ENCODE measurements at places on chromosomes 12 and 14.

DNA sequence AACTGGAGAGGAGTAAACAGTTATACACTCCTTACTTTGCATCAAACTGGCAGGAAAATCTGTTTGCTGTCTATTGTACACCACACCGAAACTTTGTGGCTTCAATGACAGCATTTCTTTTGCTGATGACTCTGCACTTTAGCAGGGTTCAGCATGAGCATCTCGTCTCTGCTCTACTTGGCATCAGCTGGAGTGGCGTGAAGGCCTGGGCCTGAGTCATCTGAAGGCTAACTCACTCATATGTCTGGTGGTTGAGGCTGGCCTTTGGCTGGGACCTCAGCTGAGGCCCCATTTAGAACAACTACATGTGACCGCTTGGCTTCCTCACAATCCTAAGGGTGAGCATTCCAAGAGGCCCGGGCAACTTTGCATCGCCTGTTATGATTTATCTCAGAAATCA is 28.7 kb upstream of the REP15 start:
- no peak for DNase-seq

GRCh38 chr14:73393375-73393774 is 65.0 kb downstream of the NUMB start:
- no peak for DNase-seq

DNA sequence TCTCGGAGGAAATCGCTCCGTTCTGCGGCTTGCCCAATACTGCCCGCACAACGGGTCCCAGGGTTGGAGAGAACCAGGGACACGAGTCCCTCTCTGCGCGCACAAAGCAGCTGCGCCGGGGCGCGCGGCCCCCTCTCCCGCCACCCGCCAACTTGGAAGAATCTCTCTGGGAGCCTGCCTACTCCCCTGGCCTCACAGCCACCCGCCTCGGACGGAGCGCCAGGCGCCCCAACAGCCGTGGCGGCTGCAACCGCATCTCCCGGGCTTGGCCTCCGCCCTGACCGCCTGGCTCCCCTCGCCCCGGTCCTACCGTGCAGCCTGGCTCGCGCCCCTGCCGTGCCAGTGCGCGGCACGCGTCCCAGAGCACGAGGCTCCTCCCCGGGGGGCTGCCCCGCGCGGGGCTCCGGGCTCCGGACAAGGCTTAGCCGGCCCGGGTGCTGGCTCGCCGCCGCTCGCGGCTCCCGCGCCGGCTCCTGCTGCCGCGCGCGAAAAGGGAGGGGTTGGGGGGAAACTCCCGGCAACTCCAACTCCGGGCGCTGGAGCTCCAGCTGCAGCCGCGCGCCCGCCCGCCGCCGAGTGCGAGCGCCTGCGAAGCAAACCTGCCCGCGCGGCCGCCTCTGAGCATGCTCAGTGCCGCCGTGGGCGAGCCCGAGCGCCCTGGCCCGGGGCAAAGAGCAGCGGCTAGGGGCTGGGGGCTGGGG is at the start of gene STXBP6:
Gene STXBP6 (minus strand): TSS at position 580 of the 701 bp plus-strand sequence. CDS start 75,329 bp downstream, outside the sequence.
- no peak for DNase-seq

- DNase-seq: no peak
Observed at GRCh38 chr12:104249017-104249416, 33.4 kb downstream of the TXNRD1 start.

GRCh38 chr14:73749706-73750530 is 35.7 kb upstream of the PNMA1 start:
- no peak for DNase-seq

- DNase-seq: no peak
Observed at GRCh38 chr12:105954951-105955931, 183.5 kb downstream of the NUAK1 start.

DNA sequence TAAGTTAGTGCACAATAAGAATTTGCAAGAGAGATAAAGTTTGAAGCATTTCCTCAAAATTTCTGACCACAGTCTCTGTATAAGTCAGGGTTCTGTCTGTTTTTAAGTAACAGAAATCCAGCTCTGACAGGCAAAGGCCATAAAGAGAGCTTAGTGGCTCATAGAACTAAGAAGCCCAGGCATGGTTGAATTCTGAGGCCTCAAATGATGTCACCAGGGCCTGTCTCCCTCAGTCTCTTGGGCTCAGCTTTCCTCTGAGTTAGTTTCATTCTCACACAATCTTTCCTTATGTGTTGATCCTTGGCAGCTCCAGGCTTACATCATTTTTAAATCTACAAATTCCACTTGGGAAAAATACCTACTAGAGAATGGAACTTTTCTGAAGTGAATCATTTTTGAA is 173.4 kb upstream of the ATP2B1 start:
- DNase-seq: peak; percentile 10

- DNase-seq: no peak
Observed at GRCh38 chr12:46548605-46549071, 176.1 kb upstream of the SLC38A2 start.

DNA sequence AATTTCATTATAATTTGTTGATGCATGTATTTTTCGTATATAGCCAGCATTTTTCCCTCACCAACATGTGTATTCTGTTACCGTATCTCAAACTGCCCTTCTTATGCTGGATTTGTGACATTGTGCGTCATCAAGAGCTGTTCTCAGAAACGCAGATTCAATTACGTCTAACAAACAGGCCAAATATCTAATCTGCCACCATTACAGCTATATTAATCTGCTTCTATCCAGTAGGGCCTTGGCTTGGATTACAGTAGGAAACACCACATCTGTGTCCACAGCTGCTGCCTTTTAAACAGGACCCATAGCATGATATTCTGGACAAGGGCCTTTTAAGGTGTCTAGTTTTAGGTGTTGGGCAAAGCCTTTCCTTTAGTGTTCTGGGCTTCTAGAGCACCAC is 140.6 kb downstream of the PDE3A start:
- DNase-seq: no peak

DNA sequence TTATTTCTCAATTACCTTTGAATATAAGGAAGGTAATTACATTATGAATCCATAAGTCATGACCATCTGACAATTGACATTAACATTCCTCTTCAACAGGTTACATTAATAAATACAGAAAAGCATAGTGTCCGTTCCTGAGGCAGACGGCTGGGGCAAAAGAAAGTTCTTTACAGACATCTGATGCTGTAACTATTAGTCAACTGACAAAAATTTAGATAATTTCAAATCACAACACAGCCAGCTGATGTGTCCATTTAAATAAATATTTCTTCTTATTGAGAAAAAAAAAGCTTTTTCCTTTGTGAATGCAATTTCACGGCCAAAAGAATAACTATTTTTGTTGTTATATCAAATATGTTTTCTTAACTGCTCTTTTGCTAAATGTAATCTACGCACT is 9.2 kb upstream of the PYROXD1 start:
- no peak for DNase-seq

GRCh38 chr12:124336742-124337520 is 42.0 kb downstream of the RFLNA start:
- no peak for DNase-seq

GRCh38 chr12:22610131-22610530 is 14.8 kb upstream of the ETNK1 start:
- no peak for DNase-seq

- DNase-seq: no peak
Observed at GRCh38 chr14:102923201-102923924, 900 bp downstream of the AMN start.

- no peak for DNase-seq
Observed at GRCh38 chr12:4286228-4286627, 12.7 kb downstream of the CCND2 start.

DNA sequence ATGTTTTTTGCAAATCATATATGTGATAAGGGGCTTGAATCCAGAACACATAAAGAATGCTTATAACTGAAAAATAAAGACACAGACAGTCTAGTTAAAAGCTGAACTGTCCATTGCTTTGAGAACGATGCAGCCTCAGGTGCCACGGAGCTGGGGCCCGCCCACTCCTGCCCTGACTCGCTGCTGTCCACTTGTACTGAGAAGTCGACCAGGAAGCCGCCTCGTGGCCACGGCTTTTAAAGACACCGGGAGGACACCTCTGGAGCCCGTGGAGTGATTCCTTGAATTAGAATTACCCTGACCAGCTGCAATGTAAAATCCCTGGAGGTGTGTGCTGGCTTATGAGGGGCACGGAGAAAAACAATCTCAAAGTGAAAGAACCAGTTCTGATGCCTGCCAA is 23.9 kb upstream of the TEX22 start:
- DNase-seq: no peak

DNA sequence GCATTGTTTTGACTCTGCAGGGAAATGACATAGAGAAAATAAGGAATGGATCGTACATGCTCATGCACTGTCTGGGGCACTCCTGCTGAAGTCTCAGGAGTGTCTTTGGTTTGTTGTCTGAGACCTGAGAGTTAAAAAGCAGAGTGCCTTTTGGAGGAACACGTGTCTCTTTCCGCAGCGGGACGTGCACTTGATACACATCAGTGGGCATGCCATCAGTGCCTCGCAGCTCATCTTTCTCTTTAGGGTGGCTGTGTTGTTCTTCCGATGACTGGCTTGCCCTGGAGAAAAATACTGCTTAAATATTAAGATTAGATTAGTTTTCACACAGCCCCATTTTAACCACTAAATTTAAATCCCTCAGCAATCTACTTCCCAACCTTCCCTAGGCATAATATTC is 835.9 kb downstream of the DIO2 start:
- no peak for DNase-seq

- no peak for DNase-seq
Observed at GRCh38 chr14:54638135-54638446, 71.2 kb downstream of the SAMD4A start.

DNA sequence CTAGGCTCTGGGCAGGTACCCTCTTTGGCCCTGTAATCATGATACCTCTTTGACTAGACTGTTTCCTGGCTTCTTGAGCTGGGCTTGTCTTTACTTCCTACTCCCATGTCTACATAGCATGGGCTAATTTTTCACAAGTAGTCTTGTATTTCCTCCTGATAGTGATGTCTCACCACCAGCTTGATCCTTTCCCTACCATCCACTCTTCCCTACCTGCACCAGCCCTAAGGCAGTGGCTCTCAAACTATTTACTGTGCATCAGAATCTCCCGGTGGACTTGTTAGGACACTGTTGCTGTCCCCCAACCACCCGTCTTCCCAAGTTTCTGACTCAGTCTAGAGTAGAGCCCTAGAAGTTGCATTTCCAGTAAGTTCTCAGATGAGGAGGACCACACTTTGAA is 162.7 kb upstream of the AMIGO2 start:
- DNase-seq: no peak

GRCh38 chr12:123532019-123532418 is 1.5 kb downstream of the RILPL1 start:
- no peak for DNase-seq

DNA sequence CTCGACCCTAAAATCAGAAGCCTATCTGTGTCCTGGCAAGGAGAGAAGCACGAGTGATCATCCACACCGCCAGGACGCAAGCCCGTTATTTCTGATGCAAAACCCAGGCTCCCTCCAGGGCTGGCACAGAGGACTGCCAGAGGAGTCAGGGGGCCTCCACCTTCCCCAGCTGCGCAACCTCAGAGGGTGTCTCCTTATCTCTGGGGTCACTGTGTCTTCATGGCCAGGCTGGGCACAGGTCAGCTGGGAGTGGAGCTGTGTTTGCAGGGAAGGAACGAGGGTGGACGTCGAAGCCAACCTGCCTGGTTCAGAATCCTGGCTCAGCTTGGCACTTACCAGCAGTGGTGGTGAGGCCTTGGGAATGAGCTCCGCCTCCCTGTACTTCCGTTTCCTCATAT is 12.0 kb upstream of the SERPINA3 start:
- no peak for DNase-seq

- no peak for DNase-seq
Observed at GRCh38 chr12:110282300-110282860, 1.3 kb downstream of the ATP2A2 start.

GRCh38 chr12:4991373-4991772 is 52.3 kb upstream of the KCNA5 start:
- no peak for DNase-seq

- no peak for DNase-seq
Observed at GRCh38 chr12:116138781-116139180, 138.7 kb downstream of the MED13L start.

GRCh38 chr14:40981247-40981646 is 625.4 kb upstream of the LRFN5 start:
- no peak for DNase-seq

GRCh38 chr12:68557011-68557730 is 53.5 kb upstream of the RAP1B start:
- no peak for DNase-seq

DNA sequence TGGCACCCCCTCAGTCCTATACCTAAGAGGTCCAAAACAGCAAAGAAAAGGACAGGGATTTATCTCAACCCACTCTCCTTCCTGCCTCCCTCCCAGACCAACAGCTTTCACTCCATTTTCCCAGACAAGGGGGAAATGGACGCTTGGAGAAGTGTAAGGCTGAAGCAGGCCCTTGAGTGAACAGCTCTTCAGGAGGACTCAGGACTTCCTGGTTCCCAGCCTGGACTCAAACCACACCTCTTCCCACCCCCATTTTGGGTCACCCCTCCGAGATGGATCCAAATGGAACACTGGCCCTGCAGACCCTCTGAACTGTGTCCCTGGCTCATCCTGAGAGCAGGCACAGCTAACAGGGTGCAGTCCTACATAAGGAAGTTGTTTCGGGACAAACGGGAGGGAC is 2.7 kb downstream of the KMT2D start:
- DNase-seq: peak; percentile 18

DNA sequence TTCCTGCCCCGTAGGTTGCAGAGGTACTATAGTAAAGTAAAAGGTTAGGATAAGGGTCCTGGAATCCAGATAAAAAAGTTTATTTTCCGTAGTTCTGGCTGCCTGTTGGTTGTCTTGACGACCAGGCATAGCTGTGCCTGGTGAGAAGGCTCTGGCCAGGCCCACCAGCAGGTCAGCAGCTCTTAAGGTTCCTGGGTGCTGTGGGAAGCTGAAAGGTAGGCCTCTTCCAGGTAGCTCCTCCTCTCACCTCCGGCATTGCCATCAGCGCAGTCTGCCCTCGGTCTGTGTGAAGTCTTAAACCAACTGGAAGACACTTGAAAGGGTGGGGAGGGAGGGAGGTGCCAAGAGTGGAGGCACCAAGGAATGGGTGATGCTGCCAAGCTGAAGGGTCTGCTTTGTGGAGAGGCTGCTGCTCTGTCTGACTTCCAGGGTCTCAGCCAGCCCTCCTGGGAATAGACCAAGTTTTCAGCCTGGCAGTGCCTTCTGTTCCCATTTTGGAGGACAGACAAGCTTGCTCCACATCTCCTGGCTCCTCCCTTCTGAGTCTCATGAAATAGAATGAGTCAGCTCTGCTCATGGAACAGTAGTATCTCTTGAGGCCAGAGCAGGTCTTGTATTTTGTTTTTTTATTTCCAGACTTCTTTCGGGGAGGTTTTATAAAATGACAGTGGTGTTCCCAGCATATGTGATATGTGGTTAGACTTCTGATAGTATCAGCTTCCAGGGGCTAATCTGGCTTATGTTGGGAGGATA is 5.2 kb upstream of the ACADS start:
- DNase-seq: no peak

DNA sequence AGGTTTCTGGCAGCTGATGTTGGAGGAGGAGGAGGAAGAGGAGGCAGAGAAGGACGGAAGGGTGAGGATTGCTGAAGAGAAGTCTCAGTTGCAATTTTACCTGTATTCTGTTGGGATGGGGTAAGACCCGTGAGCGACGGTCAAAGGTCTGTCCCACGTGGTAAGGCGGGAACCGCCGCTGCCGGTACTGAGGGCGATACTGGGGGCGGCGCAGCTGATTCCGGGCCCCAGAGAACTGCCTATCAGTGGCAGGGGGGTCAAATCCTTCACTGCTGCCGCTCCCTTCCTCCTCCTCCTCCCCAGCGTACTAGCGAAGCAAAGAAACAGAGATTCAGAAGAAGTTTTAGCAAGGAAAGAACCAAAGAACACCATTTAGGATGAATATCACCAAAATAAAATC is 13.3 kb downstream of the YBX3 start:
- DNase-seq: no peak

GRCh38 chr12:73465106-73465505 is 1072.5 kb upstream of the ATXN7L3B start:
- DNase-seq: no peak
